ENCODE measurements at places on chromosomes 12 and 14.

DNA sequence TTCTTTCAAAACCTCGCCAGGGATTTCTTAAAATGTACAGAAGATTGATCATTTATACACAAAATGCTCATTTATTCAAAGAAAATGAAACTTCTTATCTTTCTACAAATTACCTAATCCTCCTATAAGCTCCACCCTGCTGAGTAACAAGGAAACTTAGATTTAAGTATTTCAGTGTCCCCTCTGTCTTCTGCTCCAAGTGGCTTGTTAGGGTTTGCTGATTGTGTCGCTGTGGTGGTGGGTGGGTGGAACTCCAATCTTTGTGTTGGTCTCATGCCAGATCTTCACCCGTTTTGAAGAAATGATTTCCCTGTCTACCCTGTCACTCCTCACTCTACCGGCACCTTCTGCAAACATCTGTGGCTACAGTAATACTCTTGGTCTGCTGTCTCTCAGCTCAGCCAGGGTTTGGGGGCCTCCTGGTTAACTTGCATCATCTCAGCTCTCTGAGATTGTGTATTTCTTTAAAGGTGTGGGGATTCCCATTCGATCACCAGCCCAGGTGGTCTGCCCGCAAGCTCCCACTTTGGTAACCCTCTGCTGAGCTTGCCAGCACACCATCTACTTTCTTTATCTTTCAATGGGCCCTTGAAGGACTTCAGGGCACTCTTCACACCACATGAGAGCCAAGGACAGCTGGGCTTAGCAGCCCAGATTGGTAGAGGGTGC lies 73.8 kb downstream of the DRAM1 start:
- DNase-seq, result no peak

DNA sequence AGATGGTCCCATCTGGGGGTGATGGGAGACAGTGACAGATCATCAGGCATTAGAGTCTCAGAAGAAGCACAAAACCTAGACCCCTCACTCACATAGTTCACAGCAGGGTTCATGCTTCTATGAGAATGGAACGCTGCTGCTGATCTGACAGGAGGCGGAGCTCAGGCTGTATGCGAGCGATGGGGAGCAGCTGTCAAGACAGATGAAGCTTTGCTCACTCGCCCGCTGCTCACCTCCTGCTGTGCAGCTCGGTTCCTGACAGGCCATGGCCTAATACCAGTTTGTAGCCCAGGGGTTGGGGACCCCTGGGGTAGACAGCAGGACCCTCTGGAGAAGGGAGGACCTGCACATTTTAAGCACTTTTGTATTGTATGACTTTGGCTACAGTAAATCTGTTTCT lies 111.2 kb downstream of the LGMN start:
- DNase-seq, result no peak

DNA sequence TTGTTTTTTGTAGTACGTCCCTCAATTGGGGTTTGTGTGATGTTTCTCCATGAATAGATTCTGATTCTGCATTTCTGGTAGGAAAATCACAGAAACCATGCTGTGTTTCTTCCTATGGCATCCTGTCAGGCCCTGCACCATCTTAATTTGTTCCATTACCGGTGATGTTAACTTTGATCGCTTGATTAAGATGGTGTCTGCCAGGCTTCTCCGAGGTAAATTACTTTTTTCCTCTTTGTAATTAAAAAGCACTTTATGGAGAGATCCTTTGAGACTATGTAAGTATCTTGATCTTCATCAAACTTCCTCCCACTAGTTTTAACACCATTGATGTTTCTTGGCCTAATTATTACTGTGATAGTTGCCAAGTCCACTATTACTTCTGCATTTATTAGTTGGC lies 15.0 kb upstream of the KRT7 start:
- DNase-seq, result no peak

GRCh38 chr14:71780822-71781221 lies 151.4 kb upstream of the RGS6 start:
- DNase-seq, result no peak

DNA sequence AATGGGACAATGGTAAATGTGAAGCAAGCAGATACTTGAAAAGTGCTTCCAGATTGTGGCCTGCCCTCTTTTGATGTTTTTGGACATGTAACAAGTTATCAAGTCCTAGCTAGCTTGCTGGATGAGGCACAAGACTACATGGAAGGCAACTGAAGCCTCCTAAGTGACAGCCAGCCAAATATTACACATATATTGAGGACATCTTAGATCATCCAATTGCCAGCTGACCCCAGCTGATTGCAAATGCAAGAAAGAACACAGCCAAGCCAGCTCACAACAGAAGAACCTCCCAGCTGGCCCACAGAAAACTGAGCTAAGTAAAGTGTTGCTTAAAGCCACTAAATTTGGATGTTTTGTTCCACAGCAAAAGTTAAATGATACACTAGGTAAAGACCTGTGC lies 156.9 kb downstream of the SRGAP1 start:
- DNase-seq, result no peak

DNA sequence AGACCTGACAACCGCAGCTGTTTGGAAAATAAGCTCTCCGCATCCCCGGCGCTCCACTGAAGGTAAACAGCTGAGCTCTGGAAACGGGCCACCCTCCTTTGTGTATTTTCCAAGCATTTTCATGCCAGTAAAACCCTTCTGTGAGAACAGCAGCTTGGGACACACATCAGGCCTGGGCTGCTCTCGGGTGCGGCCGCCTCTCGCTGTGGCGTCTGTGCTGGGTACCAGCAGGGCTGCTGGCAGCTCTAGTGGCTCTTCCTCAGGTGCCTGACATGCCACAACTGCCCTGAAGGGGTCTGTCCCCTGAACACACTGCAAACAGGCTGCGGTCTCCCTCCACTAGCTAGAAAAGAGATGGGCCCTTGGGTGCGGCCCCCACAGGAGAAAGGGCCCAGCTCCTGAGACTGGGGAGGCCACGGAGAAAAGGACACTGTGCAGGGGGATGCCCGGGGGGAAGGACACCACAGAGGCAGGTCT lies 96.3 kb downstream of the ITPK1 start:
- DNase-seq, result peak; percentile 34
